Mammary epithelial cell (primary cell): ENCODE measurements at places on chromosomes 3 and 15.

DNA sequence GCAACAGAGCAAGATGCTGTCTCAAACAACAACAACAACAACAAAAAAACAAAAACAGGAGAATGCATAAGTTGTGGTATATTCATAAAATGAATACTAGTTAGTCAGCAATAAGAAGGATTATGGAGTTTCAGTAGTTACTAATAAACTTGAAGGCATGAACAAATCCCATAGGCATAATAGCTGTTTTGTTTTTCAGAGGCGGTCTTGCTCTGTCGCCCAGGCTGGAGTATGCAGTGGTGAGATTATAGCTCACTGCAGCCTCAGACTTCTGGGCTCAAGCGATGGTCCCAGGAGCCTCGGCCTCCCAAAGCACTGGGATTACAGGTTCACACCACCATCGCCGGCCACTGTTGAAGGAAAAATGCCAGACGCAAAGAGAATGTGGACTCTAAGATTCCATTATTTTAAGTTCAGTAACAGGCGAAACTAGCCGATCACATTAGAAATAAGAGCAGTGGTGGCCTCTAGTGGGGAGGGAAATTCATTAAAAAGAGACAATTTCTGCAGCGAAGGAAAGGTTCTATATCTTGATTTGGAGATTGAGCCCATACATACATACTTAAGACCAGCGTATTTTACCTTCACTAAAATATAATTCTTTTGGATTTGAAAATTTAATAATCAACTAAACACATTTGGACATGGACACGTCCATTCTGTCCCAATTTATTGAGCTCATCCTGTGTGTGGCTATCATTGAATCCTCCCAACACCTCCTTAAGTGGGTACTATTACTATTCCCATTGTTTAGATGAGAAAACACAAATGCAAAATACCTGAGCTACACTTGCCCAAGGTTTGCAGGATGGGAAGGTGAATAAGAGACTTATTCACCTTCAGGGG lies 27.4 kb upstream of the HDAC11 start:
- peak; percentile 38 for DNase-seq

GRCh38 chr3:123816673-123817207 lies 67.4 kb downstream of the MYLK start:
- DNase-seq: no peak

DNA sequence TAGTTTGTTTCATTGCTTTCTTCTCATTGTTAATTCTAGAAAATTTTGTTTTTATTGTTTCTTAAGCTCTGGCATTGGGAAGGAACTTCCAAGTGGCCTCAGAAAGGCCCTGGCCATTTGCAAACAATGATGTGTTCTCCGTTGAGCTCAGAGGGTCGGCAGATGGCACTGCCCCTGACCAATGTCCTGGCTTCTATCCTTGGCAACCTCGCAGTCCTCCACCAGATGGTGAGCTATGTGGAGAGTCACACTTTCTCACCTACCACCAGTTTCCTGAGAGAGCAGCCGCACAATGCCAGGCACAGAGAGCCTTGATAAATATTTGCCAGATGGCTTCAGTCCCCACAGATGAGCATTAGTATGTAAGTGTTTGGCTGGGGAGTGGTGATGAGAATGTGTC lies 343.7 kb downstream of the EPHB1 start:
- no peak for DNase-seq

DNA sequence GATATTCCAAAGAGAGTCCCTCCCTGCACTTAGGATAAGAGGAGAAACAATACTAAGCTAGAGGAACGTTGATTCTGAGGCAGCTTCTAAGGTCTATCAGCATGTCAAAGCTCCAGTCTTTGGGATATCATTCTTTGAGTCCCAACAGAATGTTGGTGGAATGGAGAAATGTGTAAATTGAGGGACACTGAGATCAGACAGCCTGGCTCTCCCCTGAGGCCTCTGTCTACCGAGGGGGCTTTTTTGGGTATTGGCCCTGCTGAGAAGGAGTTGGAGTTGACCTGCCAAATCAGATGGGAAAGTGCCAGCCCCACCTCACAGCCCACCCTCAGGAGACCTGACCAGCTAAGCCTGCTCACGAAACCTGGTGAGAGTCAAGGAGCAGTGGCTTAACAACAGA lies 27.6 kb upstream of the LRTM1 start:
- DNase-seq: no peak

- no peak for DNase-seq
Measured at GRCh38 chr3:179953993-179954870, 82.5 kb downstream of the PEX5L start.

DNA sequence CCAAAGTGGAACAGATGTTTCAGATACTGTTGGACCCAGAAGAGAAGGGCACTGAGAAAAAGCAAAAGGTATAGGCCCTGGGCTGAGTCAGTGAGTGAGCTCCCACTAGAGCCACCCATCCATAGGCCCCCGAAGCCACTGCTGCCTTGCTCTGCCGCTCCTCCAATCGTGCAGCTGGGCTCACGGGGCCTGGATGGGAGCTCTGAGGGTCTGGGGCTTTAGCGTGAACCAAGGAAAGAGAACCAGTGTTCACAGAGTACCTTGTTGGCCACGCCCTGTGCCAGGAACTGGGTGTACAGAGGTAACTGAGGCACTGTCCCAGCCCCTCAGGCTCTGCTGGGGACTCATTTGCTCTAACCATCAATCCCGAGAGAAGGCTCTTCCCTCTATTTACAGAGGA lies 4.7 kb downstream of the UNC45A start:
- DNase-seq: no peak

GRCh38 chr3:108973019-108973418 lies 19.3 kb upstream of the GUCA1C start:
- no peak for DNase-seq
